ENCODE measurements at places on chromosomes 3 and 15.

DNA sequence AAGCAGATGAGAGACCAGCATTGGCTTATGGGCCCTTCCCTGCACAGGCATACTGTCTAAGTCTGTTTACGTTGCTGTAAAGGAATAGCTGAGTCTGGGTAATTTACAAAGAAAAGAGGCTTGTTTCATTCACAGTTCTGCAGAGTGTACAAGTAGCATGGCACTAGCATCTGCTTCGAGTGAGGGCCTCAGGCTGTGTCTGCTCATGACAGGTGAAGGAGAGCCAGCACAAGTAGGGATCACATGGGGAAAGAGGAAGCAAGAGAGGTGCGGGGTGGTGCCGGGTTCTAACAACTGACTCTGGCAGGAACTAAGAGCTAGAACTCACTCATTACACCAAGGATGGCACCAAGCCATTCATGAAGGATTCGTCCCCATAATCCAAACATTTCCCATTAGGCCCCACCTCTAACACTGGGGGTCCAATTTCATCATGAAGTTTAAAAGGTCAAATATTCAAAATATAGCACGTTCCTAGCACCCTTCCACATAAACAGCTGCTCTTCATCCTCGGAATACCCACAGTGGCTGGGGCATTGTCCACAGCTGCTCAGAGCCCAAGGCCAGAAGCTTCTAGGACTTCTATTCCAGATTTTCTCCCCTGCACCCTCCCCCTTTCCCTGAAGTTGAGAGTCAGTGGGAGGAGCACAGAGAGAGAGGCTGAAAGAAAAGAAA, 5.6 kb downstream of the RTP3 start:
- no peak for DNase-seq

- DNase-seq: peak; percentile 78
These were observed 127.6 kb upstream of the LMOD3 start for GRCh38 chr3:69250014-69250413.

DNA sequence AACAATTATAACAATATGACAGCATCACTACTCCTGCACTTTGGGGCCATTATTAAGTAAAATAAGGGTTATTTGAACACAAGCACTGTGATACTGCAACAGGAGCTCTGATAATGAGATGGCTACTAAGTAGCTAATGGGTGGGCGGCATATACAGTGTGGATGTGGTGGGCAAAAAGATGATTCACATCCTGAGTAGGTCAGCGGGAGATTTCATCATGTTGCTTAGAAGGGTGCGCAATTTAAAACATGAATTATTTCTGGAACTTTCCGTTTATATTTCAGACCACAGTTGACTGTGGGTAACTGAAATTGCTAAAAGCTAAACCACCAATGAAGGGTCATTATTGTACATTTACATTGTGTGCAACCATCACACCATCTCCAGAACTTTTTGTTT, 42.3 kb downstream of the FBXO22 start:
- no peak for DNase-seq

DNA sequence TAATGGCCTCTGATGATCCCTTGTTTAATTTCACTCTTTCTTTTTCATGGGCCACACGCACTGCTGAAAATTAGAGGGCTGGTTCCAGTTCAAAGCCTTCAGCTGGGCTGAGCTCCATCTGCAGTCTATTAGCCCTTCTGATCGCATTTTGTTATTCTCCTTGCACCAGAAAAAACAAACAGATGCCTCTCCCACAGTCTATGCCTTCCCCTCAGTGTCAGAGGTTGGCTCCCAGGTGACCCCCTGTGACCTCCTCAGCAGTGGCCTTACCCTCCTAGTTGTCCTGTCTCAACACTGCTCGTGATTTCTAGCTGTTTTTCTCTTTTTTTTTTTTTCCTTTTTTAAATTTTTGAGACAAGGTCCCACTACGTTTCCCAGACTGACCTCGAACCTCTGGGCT, 77.1 kb upstream of the PRTG start:
- DNase-seq: no peak

- DNase-seq: no peak
These were observed 252.8 kb downstream of the LSAMP start for GRCh38 chr3:116192464-116192863.

Data from iPS-NIHi11 (cell line).